ENCODE measurements at places on chromosomes 12 and 14.

- DNase-seq: no peak
These were observed 3.0 kb downstream of the GALNT6 start for GRCh38 chr12:51388069-51388799.

DNA sequence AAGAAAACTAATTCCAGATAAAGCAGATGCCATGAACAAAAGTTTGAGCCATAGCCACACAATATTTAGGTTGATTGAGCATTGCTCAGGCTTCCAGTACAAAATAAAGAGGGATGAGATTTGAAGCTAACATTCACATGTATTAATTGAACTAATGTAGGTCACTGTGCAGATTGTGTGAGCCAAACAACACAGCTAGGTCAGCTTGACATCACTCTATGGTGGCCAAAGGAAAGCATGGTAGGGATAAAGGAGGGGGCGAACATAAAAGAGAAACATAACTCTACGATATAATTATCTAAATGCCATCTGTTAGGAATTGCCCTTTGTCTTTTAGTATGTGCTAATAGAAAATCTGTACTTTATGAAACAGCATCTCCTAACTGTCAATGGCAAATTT is 477.7 kb upstream of the SYT1 start:
- DNase-seq: no peak

DNA sequence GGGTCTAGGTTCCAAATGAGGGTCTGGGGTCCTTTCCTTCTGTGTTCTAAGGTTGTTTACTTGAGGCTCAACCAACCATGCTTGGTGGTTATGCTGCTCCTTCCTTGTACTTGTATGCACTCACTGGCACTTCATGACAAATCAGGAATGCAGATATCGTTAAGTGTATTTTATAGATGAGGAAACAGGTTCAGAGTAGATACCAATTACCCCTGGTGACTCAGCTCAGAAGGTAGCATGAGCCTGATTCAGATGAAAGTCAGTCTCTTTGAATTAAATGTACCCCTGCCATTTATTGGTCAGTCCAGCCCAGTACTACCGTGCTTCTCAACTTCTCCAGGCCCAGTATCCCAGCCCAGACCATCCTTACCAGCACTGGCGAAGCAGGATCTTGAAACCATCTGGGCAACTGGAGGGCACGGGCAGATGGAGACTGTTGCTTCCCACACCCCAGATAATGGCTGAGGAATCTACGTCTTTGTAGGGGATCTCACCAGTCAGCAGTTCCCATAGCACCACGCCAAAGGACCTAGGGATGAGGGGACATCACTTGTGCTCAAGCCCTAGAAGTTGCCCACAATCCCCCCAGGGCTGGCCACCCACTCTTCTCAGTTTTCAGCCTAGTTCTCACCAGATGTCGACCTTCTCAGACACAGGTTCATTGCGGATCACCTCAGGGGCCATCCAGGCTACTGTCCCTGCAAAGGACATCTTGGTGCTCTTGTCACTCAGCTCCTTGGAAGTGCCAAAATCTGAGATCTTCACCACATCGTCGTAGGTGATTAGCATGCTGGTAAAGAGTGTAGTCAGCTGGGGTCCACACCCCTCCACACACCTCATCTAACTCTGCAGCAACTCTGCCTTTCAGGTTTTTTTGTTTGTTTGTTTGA is 14.3 kb downstream of the MAP3K12 start:
- DNase-seq: no peak

GRCh38 chr12:46230983-46231382 is 37.9 kb downstream of the SLC38A1 start:
- no peak for DNase-seq

- DNase-seq: no peak
These were observed 144.6 kb downstream of the TTLL5 start for GRCh38 chr14:75805646-75806045.

DNA sequence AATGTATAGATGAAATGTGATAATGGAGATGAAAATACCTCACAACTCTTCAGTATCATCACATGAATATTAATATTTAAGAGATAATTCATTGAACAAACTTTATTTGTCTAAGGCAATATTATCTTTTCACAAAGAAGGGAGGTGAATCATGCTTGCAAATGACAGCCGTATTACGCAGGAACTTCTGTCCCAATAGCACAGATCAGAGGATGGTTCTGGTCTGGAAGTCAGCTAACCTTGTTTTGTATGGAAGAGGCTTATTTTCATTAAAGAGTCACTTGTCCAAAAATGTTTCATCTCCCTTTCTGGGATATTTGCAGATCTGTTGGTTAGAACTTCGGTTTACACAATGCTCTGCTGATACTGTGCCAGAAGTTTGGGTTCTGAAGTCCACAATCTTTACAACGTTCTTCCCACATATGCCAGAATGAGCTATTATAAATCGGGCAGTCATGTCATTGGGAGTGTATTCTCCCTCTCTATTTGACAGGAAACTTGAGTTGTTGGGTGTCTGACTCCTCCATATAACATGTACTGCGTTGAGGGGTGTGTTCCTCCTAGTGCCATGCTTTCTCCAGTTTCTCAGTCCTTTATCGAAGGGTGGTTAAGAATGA is 29.8 kb downstream of the YY1 start:
- DNase-seq: no peak

- no peak for DNase-seq
These were observed 479.4 kb upstream of the NOVA1 start for GRCh38 chr14:27077214-27077613.

GRCh38 chr14:50225067-50225973 is 6.1 kb downstream of the SOS2 start:
- no peak for DNase-seq

DNA sequence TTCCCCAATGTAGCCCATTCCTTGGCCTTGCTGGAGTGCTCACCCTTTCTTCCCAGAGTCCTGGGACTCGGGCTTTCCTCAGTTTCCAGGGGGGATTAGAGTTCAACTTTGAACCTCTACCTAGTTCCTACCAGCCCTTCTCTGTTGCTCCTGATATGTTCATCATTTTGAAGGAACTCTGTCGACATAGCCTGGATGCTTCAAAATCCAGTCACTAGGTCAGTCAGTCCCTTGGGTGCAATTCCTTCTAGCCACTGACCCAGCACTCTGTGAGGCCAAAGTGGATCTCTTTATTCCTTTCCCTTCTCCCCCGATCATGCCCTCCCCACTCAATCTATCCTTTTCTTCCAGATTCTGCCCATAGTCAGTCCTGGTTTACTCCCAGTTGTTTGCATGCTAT is 72.3 kb upstream of the TMCC3 start:
- DNase-seq: no peak

DNA sequence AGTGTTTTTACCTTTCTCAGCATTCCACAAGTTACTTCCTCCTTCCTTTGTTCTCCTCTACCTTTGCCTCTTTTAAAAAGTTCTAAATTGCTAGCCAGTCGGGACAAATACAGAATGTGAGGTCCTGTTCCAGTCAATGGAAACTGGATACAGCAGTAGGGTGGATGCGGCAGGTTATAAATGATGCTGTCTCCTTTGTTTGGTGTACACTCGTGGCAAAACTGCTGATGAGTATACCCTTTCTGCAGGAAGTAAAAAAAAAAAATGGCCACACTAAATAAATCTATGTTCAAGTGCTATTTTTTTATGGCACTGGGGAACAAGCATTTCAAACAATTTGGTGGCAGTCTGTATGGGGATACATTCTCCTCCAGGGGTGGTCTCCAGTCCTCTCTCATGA is 27.5 kb downstream of the KLRK1 start:
- DNase-seq: no peak

DNA sequence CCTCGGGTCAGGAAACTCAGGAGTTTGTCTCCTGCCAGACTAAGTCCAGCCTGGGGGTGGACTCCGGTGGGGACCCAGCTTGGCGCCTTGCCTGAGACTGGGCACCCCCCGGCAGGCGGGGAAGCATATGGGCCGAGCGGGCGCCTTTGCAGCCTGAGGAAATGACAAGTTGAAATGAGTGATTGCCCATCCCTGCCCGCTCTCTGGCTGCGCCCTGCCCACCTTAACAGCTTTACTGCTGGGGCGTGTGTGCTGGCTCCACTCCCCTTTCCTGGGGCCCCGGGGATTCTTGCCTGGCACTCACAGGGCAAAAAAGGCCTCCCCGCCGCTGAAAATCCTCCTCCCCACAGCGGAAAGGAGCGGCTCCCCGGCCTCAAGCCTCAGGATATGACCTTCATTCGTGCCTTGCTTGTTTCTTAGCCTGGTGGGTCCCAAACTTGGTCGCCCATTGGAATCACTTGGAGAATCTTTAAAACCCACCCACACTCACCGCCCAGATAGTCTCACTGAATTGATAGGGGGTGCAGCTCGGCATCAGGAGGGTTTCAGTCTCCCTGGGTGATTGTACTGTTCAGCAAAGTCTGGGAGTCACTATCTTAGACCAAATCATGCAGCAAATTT is 1.5 kb downstream of the RFLNA start:
- DNase-seq: no peak

DNA sequence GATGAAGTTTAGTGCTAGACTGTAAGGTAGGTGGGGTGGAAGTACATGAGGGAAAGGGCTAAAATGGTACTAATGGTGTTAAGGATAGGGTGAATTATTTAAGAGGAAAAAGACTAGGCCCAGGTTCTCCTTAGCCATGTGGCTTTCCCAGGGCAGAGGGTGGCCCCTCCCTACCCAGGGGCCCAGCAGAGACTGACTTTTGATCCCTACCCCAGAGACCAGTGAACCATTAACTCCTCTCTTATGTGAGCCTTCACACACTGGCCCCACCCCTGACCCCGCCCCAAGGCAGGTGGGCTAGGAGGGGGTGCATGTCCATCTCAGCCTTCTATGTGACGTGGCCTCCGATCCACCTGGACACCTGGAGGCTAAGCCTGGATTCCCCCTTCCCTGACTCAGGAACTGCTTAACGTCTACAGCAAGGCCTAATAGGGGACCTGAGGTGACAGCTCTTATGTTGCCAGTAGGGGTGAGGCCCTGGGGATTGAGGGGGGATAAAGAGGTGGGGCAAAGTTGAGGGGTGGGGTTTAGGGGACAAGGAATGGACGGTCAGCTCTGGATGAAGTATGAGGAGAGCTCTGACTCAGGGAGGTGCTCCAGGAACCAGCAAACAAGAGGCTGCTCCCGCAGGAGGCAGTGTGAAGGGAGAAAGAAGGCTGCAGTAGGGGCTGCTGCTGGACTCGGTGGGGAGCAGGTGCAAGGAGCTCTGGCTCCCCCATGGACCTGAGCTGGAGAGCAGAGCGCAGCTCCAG is 757 bp downstream of the SLC39A5 start:
- DNase-seq: no peak

GRCh38 chr12:123061441-123062205 is 81.1 kb downstream of the ARL6IP4 start:
- no peak for DNase-seq

GRCh38 chr14:47332106-47332505 is 343.3 kb downstream of the MDGA2 start:
- DNase-seq: no peak

GRCh38 chr12:39779768-39780340 is 160.3 kb upstream of the ABCD2 start:
- DNase-seq: no peak

GRCh38 chr12:54439096-54439495 is 20.0 kb upstream of the ITGA5 start:
- no peak for DNase-seq

DNA sequence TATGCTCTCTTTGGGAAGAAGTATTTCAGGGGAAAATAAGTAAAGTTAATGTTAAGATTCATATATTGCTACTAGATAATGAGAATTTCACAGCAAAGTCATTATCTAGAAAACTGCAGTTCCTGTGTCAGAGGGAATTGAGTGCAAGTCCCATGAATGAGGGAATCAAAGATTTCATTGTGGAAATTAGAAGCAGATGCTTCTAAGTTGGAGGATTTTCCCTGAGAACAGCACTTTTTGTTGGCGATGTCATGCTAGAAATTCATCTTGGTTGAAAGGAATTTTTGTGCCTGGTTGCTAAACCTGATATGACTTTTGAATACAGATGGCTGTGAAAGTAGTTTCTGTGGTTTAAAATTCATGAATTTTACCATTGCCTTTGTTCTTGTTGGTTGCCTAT is 25.6 kb downstream of the FRMD6 start:
- DNase-seq: no peak

DNA sequence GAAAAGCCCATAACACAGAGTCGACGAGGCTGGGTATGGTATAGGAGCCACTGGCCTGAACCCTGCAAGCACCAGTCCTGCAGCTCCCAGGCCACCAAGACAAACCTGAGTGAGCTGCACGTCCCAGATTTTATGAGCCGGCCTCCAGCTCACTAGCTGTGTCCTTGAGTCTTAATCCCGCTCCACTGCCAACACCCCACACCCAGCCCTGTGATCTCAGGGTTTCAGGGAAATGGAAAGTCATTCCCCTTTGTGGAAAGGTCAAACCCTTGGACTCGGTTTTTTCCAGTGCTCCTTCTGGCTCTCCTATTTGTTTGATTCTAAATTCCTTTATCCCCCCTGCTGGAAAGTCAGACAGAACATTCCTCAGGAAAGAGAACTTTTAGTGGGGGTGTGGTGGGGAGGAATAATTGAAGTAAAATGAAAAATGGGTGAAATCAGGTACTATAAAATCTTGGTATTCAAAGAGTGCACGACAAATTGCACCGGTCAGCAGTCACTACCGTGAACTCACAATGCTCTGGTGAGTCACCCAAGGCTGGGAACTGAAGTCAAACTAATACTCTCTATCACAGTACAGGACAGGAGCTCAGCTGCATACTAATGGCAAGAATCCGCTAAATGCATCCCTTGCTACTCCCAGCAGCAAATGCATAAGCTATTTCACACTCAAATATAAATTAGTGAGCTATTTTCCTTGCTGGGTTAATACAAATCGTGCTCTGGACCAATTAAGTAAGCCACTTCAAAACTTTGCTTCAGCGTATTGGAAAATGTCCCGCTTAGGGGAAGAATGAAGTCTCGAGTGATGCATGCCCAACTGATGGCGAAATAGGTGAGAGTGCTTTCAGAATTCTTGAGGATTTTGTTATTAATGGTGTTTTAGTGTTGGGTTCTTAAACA is 9.0 kb downstream of the PITPNM2 start:
- no peak for DNase-seq

DNA sequence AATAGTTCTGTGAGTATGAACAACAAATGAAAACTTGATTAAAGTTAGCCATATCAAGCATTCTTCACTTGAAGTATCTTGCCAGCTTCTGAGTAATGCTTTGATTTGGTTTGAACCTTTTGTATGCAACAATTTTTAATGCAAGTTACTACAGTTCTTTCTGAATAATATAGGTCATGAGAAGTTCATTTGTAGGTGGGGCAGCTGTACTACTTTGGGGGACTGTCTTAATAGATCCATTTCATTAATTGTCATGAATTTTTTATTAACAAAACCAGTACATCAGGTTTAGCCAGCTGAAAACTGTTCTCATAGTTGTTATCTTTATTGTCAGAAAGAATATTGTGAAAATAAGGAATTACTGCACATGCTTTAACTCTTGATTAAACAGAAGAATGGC is 142.7 kb downstream of the FOXA1 start:
- DNase-seq: no peak

GRCh38 chr12:24229031-24229700 is 279.7 kb upstream of the SOX5 start:
- no peak for DNase-seq
